ENCODE measurements at places on chromosomes 2 and 18.

GRCh38 chr2:29376541-29376940, 261.3 kb downstream of the CLIP4 start:
- H3K36me3 ChIP-seq: no peaks in the 10 kb centered on the region
- no peak for DNase-seq
- peaks cover 3% of the 10 kb centered on the region for H3K27me3 ChIP-seq
- H3K4me1 ChIP-seq: no peaks in the 10 kb centered on the region

GRCh38 chr2:220123751-220124150, 496.3 kb downstream of the SLC4A3 start:
- H3K36me3 ChIP-seq: no peaks in the 10 kb centered on the region
- no peaks in the 10 kb centered on the region for H3K4me1 ChIP-seq
- peaks cover 3% of the 10 kb centered on the region for H3K27me3 ChIP-seq

DNA sequence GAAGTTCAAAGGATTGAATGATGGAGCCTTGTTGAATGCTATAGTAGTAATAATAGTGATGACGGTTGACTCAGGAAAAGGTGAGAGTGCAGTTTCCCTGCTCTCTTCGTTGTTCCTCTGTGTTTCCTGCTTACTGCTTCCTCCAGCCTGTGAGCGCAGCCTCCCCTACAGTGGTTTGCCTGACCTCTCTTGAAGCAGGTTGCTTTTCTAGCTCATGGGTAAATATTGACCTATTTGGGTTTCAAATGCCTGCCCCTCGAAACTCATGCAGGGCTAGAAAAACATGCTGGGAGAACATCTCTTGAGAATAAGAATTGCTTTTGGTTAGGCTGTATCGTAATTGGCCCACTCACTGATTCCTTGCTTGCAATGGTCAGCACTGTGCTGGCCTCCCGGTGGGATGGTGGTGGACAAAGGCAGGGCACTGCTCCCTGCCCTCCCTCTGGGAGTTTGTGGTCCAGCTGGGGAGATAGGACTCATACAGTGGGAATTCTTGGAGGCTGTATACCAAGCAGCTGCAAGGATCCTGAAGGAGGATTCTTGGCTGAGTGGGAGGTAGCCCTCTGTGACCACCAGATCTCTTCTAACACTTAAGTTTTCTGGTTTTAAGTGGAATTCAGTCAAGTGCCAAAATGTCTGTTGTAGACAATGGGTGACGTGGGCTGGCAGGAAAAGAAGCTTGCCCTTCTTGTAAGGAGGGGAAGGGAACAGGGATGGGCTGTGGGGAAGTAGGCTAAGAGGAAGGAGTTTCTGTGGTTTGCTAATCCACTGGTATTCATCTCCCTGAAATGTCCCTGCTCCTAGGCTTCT, 5.4 kb upstream of the RNF181 start:
- no peak overlapping the region for H3K27ac ChIP-seq
- no peaks in the 10 kb centered on the region for H3K27me3 ChIP-seq
- no peaks in the 10 kb centered on the region for H3K36me3 ChIP-seq
- H3K4me3 ChIP-seq: no peak overlapping the region
- H3K4me1 ChIP-seq: peaks cover 32% of the 10 kb centered on the region

DNA sequence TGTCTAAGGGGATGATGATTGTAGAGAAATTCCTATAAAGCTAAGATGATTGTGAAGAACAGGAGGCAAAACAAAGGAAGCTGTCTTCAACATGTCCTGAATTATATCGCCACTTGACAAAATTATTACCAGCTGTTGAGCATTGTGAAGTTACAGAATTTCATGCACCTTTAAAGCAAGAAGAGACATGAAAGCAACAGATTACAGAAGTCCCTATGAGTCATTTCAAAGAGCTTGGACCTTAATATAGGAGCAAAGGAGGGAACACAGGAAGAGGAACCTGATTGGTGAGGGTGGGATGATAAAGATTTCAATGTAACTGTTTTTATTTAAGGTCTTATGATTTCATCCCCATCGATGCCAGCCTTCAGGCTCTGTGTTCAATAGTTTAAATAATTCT, 526.9 kb upstream of the HNMT start:
- H3K4me3 ChIP-seq: no peak overlapping the region
- no peak for DNase-seq
- H3K27ac ChIP-seq: no peak overlapping the region
- H3K4me1 ChIP-seq: no peaks in the 10 kb centered on the region

DNA sequence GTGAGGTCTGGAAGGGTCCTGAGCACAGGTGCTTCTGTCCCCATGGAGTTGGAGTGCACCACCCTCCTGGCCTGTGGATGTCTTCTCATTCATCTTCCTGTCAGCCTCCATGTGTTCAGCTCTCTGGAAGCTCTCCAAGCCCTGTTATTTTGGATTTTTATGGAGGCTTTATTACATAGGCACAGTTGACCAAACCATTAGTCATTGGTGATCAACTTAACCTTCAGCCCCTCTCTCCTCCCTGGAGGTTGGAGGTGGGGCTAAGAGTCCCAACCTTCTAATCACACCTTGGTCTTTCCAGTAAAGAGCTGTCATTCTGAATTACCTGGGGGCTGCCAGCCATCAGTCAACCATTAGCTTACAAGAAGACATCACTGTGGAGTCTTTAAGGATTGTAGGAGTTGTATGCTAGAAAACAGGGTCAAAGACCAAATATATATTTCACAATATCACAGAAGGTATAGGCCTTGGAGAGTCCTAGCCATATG, 7.5 kb upstream of the MCFD2 start:
- H3K36me3 ChIP-seq: peaks cover 21% of the 10 kb centered on the region
- no peak overlapping the region for H3K4me3 ChIP-seq
- H3K4me1 ChIP-seq: peaks cover 33% of the 10 kb centered on the region
- no peak for DNase-seq
- H3K27ac ChIP-seq: no peak overlapping the region
